Ovary (tissue), 10 donors: ENCODE measurements at places on chromosomes 6 and 20. TPM values are rescaled to one million over a fixed set of nuclear protein-coding genes. Genes with fewer than 3 reads are reported as not detected.
A peak's percentile ranks its signal among the peaks of the same experiment; 100 is the strongest.

DNA sequence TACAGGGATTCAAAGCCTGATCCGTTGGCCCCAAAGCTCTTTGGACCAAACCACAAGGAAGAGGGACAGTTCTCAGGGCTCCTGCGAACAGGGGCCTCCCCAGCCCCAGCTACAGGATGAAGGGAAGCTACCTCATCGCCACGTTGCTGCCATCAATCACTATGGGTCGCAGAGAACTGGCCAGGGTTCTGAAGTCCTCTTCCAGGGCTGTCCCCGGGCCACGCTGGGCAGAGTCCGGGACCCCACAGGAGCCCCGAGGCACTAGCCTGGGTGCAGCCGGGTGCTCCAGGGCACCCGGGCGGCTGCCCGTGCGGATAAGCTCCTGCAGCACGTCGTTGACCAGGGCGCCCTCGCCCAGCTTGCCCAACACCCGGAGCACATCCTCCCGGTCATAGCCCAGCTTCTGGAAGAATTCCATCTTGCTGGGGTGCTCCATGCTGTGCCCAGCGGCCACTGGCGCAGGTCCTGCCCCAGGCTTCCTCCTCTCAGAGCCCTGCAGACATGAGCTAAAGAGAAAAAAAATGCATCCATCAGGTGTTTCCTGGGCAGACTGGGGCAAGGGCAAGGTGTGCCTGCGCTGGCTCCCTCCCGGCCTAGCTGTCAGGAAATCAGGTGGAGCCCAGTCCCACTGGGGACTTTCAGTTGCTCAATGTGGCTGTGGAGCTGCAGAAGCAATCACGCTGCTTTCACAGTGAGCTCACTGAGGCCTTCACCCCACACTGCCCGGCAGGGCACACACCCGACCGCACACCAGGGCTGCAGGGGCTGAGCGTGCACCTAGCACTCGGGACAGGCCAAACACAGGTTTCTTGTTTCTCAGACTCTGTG lies 10.5 kb downstream of the ZC3H12D start:
- DNase-seq = no peak

GRCh38 chr6:75230484-75231325 lies 12.9 kb downstream of the COX7A2 start:
- no peak for DNase-seq

- DNase-seq = no peak
These were observed 161.8 kb downstream of the KCNQ5 start for GRCh38 chr6:72783666-72784065.

GRCh38 chr20:46990596-46991104 lies 96.0 kb downstream of the EYA2 start:
- no peak for DNase-seq

- DNase-seq = no peak
These were observed 12.5 kb upstream of the TMEM30A start for GRCh38 chr6:75296811-75297779.

- no peak for DNase-seq
These were observed 792.0 kb upstream of the MAN1A1 start for GRCh38 chr6:120141601-120142000.

- DNase-seq = peak; percentile 53
These were observed 85.1 kb downstream of the CLIC5 start for GRCh38 chr6:45930420-45931040.

Gene NKAIN4
- not detected for total RNA-seq

DNA sequence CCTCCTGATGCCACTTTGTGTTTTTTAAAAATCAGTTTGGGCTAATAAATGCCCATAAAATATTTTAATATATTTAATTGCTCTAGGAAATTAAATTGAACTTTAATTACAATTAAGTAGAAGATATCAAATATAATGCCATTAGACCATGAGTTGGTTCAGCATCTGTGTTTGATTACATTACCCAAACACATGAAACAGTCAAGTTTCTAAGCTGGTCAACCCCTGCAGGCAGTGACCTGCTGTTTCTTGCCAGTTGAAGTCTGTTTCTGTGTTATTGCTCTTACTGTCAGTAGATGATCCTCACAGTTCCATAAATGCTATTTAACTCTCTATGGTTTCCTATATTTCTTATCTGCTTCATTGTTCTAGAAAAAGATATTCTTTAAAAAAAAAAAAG lies 9.7 kb upstream of the TENT5A start:
- no peak for DNase-seq

DNA sequence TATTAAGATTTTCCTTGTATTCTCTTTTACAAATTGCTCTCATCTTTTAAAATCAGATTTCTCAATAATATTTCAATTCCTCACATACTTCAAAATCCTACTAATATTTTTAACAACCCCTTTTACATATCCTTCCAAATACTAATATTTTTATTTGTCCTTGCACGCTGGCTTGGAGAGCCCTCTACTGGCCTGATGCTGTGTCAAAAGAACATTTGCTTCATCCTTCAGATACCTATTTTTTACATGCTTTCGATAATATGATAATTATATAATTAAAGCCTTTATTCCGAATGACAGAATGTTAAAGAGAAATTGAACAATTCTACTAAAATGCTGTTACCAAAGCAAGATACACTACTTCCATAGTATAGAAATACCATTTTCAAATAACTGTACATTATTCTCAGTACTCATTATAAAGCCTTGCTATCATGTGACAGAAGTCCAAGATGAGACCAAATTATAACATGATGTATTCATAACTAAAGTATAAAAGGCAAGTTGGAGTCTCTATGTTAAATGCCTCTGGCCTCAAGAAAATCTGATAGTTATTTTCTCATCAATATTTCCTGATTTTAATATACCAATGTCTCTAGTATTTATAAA lies 39.0 kb upstream of the PLN start:
- no peak for DNase-seq

DNA sequence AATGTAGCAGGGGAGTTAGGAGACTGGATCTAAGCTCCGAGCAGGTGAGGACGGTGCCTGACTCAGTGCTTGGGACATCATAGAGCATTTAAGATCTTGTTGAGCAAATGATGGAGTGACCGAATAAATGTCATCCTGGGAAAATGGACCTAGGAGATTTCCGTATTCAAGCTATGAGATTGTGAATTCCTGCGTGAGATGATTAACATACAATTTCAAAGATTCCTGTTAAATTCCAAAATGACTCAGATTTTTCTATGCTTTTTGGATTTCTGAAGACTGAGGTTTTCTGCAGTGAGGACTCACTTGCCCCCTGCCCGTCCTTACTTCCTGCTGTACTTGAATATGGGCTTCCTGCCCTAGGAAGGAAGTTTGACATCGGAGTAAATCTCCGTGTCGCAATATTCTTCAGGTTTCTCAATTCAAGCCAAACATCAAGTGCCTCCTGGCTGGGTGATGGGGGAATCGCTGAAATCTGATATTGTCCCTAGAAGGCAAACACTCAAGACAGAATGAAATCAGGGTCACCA lies 5.2 kb downstream of the SYTL3 start:
- DNase-seq = no peak
